ENCODE measurements at places on chromosomes 11 and 22. TPM values are rescaled to one million over a fixed set of nuclear protein-coding genes. Genes with fewer than 3 reads are reported as not detected.

DNA sequence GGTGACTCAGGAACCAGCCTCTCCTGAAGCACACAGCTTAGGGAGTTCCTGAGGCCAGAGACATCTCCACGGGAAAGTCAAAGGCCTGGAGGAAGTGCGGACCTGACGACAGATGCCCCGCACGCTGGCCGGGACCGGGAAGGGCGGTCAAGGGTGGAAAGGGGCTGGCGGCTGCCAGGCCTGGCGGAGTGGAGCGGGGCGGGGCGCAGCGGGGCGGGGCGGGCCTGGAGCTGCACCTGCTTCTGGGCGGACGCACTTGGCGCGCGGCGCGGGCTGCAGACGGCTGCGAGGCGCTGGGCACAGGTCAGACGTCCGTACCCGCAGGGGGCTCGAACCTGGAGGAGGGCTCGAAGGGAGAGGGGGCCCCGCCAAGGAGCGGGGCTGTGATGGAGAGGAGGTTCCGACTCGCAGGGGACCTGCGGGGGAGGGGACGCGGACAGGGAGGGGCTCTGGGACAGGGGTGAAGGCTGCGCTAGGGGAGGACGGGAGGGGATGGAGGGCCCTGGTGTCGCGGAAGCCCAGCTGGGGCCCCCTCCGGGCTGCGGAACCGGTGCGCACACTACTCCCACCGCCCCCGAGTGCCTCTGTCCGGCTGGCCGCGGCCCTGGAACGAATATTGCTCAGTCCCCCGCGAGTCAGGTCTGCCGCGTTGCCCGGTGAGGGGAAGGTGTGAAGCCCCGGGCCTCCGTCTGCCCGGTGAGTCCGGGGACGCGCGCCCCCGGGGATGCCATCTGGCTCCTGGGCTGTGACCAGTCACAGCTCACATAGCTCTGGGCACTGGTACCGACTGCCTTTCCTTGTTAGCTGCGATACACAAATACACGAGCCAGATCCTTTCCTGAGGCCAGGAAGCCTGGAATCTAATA lies at the start of gene TMEM45B:
TSS of gene TMEM45B (plus strand) at position 253 of the 866 bp plus-strand sequence. CDS start 36,635 bp downstream, outside the sequence.
- H3K27me3 ChIP-seq = peaks cover 58% of the 10 kb centered on the region
- H3K4me1 ChIP-seq = peaks cover 2% of the 10 kb centered on the region
- DNase-seq = peak; percentile 63

DNA sequence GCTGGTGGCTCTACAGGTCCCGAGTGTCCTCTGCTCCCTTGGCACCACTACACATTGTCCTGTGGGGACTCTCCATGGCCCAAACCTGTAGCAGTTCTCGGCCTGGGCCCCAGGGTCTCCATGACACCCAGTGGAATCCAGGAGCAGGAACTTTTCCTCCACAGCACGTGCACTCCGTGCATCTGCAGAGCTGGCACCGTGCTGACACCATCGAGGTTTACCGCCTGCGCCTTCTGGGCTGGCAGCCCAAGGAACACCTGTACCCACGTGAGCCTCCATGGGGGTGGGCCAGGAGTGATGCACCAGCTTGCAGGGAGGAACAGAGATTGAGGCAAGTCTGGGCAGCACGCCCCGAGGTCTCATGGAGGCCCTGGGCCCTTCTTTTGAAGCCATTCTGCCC lies 25.2 kb downstream of the TSPAN32 start:
- no peak for DNase-seq
- H3K36me3 ChIP-seq = peaks cover 20% of the 10 kb centered on the region
- H3K4me3 ChIP-seq = no peak overlapping the region
- H3K27ac ChIP-seq = no peak overlapping the region
- no peaks in the 10 kb centered on the region for H3K4me1 ChIP-seq

- H3K36me3 ChIP-seq = peaks cover 13% of the 10 kb centered on the region
- H3K27me3 ChIP-seq = peaks cover 4% of the 10 kb centered on the region
- H3K4me3 ChIP-seq = no peak overlapping the region
- H3K27ac ChIP-seq = no peak overlapping the region
- DNase-seq = no peak
- no peaks in the 10 kb centered on the region for H3K4me1 ChIP-seq
Observed at GRCh38 chr22:37764622-37765021, 43.1 kb upstream of the GCAT start.

- peak overlapping the region; percentile 96 for H3K27ac ChIP-seq
- peak overlapping the region; percentile 38 for H3K4me3 ChIP-seq
- H3K4me1 ChIP-seq = peaks cover 27% of the 10 kb centered on the region
- peaks cover 23% of the 10 kb centered on the region for H3K27me3 ChIP-seq
- H3K36me3 ChIP-seq = no peaks in the 10 kb centered on the region
- peak; percentile 48 for DNase-seq
Observed at GRCh38 chr11:64396079-64396591, 37.2 kb downstream of the RPS6KA4 start.

DNA sequence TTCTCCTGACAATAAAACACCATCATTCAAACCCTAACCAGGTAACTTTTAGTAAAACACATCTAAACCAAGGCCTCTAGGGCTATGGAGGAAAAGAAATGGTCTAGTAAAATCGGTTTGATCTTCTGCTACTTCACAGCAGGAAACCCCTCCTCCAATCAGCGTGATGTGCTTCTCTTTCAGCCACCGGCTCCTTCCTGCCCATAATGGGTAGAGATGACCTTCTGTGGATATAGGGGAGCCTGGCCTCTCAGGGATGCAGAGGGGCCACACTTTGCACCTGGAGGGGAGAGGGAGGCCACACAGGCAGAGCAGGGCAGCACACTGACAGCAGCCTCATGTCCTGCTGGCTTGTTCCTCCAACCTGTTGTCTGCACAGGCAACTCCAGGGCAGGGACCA lies 6.9 kb downstream of the EHD1 start:
- H3K27me3 ChIP-seq = no peaks in the 10 kb centered on the region
- no peak for DNase-seq
- no peaks in the 10 kb centered on the region for H3K36me3 ChIP-seq
- H3K27ac ChIP-seq = peak overlapping the region; percentile 84

DNA sequence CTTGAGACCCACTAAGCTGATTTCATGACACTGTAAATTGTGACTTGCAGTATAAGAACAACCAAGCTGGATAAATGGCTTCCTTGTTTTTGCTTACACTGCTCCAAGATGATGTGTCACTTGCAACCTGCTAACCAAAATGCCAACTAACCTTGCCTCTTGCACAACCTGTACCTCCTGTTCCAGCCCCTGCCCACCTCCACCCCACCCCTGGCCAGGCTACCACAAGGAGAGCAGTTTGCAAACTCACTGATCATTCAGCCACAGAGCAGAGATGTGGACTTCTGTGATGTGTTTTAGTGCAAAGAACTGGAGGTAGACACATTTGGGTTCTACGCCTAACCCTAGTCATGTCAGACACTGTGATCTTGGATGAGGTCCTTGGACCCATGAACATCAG lies 4.3 kb upstream of the APOL6 start:
- no peak overlapping the region for H3K4me3 ChIP-seq
- no peak overlapping the region for H3K27ac ChIP-seq
- no peaks in the 10 kb centered on the region for H3K36me3 ChIP-seq
- no peaks in the 10 kb centered on the region for H3K27me3 ChIP-seq
- DNase-seq = no peak

The PNPLA5 gene
- 5.9 TPM for total RNA-seq

- H3K4me1 ChIP-seq = peaks cover 32% of the 10 kb centered on the region
- no peak for DNase-seq
- H3K36me3 ChIP-seq = no peaks in the 10 kb centered on the region
- H3K4me3 ChIP-seq = no peak overlapping the region
- 0 out of 2 replicates have a peak, but pooled peaks cover 3% of the 10 kb centered on the region for H3K27me3 ChIP-seq
Observed at GRCh38 chr11:742156-742546, 5.1 kb upstream of the TALDO1 start.

GRCh38 chr11:30585125-30585891 lies 845 bp downstream of the MPPED2 start:
- peaks cover 26% of the 10 kb centered on the region for H3K4me1 ChIP-seq
- H3K36me3 ChIP-seq = no peaks in the 10 kb centered on the region
- DNase-seq = peak; percentile 64

The RAPSN gene
- 0.34 TPM for total RNA-seq

GRCh38 chr22:39994566-39995392 lies at the start of gene FAM83F:
Gene FAM83F (plus strand): TSS chr22:39994954. CDS start chr22:39995043, 89 bp downstream.
- peaks cover 49% of the 10 kb centered on the region for H3K4me1 ChIP-seq
- DNase-seq = peak; percentile 68
- no peak within 1 kb of the TSS for H3K27ac ChIP-seq

GRCh38 chr11:32861850-32862577 lies 30.6 kb upstream of the QSER1 start:
- no peaks in the 10 kb centered on the region for H3K36me3 ChIP-seq
- H3K27me3 ChIP-seq = no peaks in the 10 kb centered on the region
- H3K4me1 ChIP-seq = no peaks in the 10 kb centered on the region
- DNase-seq = no peak
- H3K4me3 ChIP-seq = no peak overlapping the region

DNA sequence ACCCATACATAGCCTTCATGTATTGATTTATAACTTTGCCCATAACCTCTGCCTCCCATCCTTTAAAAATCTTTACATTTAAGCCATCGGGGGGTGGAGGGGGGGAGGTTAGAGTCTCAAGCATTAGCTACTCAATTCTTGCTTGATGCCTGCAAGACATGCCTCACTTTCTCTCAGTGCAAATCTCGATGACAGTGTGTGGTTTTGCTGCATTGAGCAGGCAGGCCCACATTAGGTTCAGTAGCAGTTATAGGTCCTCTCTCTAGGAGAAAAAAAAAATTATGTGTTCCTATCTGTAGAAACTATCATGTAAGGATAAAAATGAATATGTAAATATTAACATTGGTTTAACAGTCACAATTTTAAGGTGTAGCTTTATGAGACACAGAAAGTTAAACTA lies 314.0 kb upstream of the ANO3 start:
- no peaks in the 10 kb centered on the region for H3K36me3 ChIP-seq
- H3K27ac ChIP-seq = no peak overlapping the region
- no peaks in the 10 kb centered on the region for H3K27me3 ChIP-seq
- 0 out of 2 replicates have a peak, but pooled peaks cover 2% of the 10 kb centered on the region for H3K4me1 ChIP-seq

The KIAA0930 gene
- 62.1 TPM for total RNA-seq

GRCh38 chr22:26822313-26822712 lies 164.9 kb downstream of the MIAT start:
- H3K27ac ChIP-seq = no peak overlapping the region
- no peaks in the 10 kb centered on the region for H3K27me3 ChIP-seq
- no peak overlapping the region for H3K4me3 ChIP-seq
- no peak for DNase-seq
- H3K36me3 ChIP-seq = peaks cover 23% of the 10 kb centered on the region

The DCHS1 gene
- total RNA-seq = 12.6 TPM

DNA sequence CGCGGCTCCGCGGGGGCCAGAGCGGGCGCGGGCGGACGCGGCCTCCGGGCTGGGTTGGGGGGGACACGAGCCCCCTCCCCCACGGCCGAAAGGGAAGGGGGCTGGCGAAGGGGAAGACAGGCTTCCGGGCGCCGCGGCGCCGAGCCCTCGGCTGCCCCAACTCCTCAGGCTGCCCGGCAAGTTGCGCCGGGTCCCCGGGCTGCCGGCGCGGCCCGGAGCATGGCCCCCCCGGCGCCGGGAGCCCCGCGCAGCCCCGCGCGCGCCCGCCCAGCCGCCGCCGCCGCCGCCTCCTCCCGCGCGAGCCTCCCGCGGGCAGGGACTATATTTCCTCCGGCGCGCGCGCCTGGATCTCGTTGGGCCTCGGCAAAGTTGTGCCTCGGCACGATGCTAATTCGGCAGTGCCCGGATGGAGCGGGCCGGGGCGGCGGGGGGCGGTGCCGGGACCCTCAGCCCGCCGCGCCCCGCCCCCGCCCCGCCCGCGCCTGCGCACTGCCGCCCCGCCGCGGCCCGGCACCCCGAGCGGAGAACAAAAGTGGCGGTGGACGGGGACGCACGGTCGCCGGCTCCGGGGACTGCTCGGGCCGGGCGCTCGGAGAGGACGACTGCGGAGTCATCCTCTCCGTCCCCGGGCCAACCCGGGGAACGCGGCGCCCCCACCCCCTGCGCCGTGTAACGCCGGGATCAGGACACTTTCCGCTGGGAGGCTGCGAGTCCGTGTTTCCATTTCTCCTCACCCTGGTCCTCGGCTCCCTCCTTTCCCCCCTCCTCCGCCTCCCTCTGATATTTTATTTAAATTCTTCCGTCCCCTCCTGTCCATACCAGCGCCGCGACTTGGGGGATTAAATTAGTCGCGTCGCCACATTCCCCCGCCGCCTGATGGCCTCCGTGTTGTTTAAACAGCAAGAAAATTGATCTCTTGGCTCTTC lies at the start of gene PHF21B:
TSS of gene PHF21B (minus strand) at position 400 of the 926 bp plus-strand sequence. CDS start 456 bp downstream, outside the sequence.
- peak within 1 kb of the TSS; percentile 95 for H3K4me3 ChIP-seq
- DNase-seq = peak; percentile 86
- peaks cover 40% of the 10 kb centered on the region for H3K4me1 ChIP-seq
- H3K27me3 ChIP-seq = peaks cover 9% of the 10 kb centered on the region
- peaks cover 18% of the 10 kb centered on the region for H3K36me3 ChIP-seq

The RAB38 gene
- 17.5 TPM for total RNA-seq

GRCh38 chr11:25423436-25424199 lies 908.3 kb upstream of the ANO3 start:
- H3K4me3 ChIP-seq = no peak overlapping the region
- DNase-seq = no peak
- H3K27me3 ChIP-seq = no peaks in the 10 kb centered on the region
- peaks cover 11% of the 10 kb centered on the region for H3K4me1 ChIP-seq

GRCh38 chr11:8360086-8360828 lies 96.6 kb upstream of the LMO1 start:
- H3K4me3 ChIP-seq = no peak overlapping the region
- peaks cover 9% of the 10 kb centered on the region for H3K4me1 ChIP-seq
- DNase-seq = no peak
- H3K36me3 ChIP-seq = no peaks in the 10 kb centered on the region
- H3K27ac ChIP-seq = no peak overlapping the region

The CCDC116 gene
- 0.27 TPM for total RNA-seq

The ANO5 gene
- total RNA-seq = 6.7 TPM

GRCh38 chr11:15276621-15277020 lies 161.9 kb downstream of the INSC start:
- no peak overlapping the region for H3K4me3 ChIP-seq
- no peak for DNase-seq
- no peaks in the 10 kb centered on the region for H3K36me3 ChIP-seq
- peaks cover 9% of the 10 kb centered on the region for H3K4me1 ChIP-seq
- no peak overlapping the region for H3K27ac ChIP-seq

- no peak overlapping the region for H3K4me3 ChIP-seq
- H3K27ac ChIP-seq = no peak overlapping the region
- H3K4me1 ChIP-seq = peaks cover 6% of the 10 kb centered on the region
- no peaks in the 10 kb centered on the region for H3K36me3 ChIP-seq
Observed at GRCh38 chr11:47028195-47029093, 91.9 kb downstream of the CSTPP1 start.

DNA sequence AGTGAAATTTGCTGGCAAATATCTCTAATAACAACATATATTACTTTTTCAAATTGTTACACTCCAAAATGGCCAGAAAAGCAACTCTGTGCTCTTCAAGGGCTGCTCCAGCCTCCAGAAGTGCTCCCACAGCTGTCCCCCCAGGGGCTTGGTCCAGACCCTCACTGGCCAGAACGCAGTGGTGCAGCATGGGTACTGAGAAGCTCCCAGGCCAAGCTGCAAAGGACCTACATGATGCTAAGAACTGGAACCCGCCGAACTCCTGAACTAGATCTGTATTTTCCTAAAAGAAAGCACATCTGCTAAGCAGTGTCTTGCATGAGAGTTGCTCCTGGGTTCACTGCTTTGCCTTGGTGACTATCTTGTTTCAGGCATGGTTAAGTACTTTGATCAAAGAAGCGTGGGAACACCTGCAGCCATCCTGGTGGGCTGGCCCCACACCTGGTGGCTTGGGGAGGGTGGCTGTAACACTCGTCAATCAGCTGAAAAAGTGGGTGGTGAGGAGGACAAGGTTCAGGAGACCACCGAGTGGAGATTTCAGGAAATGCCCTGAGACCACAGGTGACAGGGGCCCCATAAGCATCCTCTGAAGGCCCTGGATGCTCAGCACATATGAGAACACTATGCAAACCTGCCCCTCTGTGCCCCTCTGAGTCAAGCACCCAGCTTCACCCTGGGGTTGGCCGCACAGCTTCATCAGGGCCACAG lies 72.7 kb upstream of the PITPNB start:
- no peak overlapping the region for H3K4me3 ChIP-seq
- no peaks in the 10 kb centered on the region for H3K36me3 ChIP-seq
- H3K27ac ChIP-seq = no peak overlapping the region
- DNase-seq = no peak
- peaks cover 20% of the 10 kb centered on the region for H3K4me1 ChIP-seq
